Erythroblast (primary cell): ENCODE measurements at places on chromosomes 1 and 21.

- no peak for DNase-seq
Measured at GRCh38 chr1:76230842-76231281, 156.3 kb downstream of the ST6GALNAC3 start.

DNA sequence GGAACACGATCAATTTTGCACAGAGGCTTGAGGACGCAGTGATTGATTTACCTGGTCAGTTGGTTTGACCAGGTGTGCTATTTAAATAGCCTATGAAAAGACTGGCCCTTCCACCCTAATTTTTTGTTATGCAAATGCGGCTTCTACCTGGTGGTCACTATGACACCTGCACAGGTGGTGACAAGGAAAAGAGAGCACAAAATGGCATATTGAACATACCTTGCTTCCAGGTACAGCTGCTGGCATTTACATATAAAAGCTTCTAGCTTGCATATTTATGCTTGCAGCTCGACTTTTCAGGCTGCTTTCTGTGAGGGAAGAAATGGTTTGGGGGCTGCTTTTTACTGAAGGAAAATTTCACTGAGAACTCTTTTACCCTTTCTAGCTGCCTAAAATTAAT, 15.3 kb upstream of the FMO4 start:
- no peak for DNase-seq

- no peak for DNase-seq
Measured at GRCh38 chr1:221722254-221723017, 19.5 kb downstream of the DUSP10 start.

DNA sequence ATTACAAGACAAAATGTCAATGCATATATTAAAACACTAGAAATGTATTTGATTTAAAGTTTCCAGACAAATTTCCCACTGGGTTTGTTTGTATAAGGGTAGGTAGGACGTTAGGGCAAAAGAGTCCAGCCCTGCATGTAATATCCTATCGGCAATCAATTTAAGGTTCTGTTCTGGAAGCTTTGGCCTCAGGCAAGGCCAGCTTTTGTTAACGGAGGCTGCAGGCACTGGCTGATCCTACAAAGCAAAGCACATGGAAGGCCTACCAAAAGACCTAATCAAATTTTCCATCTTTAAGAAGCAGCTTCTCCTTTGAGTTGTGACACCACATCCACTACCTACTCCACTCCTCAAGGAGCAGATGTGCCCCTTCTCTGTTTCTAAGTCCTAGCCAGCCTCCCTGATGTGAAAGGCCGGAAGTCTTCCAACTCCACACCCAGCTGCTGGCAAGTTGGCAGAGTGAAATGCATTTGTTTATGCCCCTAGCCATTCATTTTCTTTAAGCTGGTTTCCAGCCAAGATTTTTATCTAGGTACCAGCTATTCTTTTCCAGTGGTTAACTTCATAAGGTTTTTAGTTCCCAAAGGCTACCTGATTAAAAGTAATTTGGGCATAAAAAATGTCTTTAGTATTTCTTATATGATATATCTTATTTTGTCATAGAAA, 452.6 kb downstream of the PTBP2 start:
- DNase-seq, result no peak

DNA sequence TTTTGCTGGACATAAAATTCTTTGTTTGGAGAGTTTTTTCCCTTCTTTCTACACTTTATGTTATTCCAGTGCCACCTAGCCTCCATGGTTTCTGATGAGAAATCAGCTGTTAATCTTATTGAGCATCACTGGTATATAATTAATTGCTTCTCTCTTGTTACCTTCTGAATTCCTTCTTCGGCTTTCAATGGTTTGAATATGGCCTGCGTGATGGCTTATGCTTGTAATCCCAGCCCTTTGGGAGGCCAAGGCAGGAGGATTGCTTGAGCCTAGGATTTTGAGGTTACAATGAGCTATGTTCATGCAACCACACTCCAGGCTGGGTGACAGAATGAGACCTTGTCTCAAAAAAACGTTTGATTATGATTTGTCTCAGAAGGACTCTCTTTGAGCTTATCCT, 13.0 kb upstream of the CNIH4 start:
- DNase-seq, result peak; percentile 34

DNA sequence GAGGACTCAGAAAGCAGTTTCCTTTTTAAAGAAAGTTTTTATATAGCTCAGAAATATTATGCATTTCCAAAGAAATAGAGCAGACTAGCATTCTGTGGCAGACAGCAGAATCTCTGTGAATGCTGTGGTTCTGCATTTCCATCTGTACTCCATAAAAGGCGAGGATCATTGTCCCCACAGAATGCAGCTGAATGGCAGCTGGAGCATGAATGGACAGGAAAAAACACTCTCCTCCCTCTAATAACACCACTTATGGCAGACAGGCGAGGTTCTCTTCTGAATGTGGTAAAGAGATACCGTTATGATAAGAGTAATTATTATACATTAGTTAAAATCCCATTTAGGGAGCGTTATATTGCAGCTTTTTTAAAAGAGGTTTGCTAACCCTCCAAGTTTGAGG, 81.4 kb upstream of the WLS start:
- DNase-seq, result no peak

DNA sequence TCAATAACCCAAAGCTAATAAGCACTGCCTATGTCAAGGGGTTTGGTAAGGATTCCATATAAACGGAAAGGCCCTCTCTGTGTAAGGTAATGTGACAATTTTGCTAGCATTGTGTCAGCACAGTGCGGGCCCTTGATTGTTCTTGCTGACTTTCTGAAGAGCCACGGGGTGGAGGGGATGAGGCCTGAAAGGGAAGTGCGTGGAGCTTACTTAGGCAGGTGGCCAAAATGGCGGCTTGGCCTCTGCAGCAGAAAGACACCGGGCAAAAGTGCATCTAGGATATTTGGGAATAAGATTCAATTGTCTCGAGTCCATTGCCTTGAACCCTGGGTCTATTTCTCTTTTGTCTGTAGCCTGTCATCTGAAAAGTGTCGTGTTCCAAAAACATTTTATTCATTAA, 114.3 kb downstream of the TGFB2 start:
- no peak for DNase-seq

- no peak for DNase-seq
Measured at GRCh38 chr21:44884097-44884496, 10.6 kb upstream of the PTTG1IP start.

DNA sequence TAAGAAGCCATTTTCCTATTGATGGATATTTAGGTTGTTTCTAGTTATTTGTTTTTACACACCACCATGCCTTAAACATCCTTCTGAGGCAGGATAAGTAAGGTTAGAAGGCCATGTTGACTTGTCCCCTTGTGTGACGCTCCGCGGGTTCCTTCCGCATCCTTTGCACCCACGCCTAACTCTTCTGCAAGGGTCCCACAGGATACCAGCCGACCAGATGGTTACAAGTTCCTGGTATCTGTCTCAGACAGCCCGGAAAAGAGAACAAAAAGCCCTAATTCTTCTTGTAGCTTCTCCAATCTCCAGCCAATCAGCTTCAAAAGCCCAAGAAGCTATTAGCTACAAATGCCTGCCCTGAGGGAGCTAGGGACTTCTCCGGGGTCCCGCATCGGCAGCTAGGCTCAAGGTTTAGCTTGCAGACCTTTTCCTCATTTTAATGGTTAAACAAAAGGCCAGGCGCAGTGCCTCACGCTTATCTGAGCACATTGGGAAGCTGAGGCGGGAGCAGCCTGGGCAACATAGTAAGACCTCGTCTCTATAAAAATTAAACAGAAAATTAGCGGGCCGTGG, 4.9 kb upstream of the OTUD3 start:
- DNase-seq, result no peak

- DNase-seq, result no peak
Measured at GRCh38 chr1:180639871-180640270, 8.0 kb downstream of the XPR1 start.

DNA sequence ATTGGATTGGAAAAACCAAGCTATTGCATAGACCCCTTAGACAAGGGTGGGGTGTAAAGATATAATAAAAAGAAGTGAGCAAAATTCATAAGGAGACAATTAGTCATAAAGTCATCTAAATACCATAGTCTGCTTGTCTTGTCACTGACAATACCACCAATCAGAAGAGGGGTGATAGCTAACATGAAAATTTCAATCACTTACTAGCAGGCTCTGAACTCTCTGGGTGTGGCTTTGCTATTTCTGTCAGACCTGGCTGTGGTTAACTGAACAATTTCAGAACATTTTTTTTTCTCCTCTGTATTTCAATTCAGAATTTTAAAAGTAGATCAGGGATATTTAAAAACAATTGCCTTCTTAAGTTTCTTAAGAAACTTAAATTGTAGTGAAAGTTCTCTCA, 158.5 kb upstream of the PRMT6 start:
- no peak for DNase-seq

- DNase-seq, result no peak
Measured at GRCh38 chr1:247270003-247270402, 14.1 kb downstream of the VN1R5 start.

GRCh38 chr1:201648907-201649721, 110.2 kb downstream of the NAV1 start:
- DNase-seq, result no peak

DNA sequence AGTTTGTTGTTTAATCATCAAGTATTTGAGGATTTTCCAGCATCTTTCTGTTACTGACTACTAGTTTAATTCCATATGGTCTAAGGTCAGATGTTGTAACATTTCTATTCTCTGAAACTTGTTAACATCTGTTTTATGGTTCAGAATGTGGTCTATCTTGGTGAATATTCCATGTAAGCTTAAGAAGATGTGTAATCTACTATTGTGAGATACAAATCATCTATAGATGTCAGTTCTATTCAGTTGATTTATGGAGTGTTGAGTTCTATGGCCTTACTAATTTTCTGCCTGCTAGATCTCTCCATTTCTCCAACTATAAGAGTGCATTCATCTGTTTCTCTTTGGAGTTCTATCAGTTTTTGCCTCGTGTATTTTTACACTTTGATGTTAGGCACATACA, 31.5 kb downstream of the WARS2 start:
- no peak for DNase-seq

GRCh38 chr1:2271841-2272655, 43.9 kb downstream of the SKI start:
- no peak for DNase-seq

- DNase-seq, result no peak
Measured at GRCh38 chr21:33991133-33991532, 75.5 kb upstream of the ATP5PO start.

GRCh38 chr1:67201891-67202290, 35.6 kb downstream of the IL23R start:
- DNase-seq, result no peak

DNA sequence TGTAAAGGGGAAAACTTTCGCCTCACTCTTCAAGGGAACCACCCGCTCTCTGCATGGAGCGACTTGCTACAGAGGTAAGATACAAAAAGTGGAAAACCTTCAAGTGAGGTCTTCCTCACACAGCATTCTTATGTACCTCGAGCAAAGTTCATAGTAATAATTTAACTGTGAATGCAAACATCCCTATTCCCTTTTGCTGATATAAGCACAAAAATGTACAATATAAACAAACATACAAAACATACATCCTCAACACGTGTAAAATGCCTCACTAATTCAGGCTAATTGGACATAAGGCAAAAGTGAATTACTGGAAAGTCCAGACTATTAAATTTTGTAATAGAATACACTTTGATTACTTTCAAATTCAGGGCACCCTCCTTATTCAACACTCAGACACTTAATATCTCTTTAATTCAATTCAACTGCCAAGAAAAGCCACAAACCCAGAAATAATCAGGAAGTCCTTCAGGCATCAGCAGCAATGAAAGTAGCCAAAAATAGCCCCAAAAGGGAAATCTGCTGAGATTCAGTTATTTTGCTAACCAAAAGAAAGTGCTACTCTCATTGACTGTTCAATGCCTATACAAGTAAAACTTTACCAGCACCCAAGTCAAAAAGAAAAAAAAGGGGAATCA, 15.2 kb upstream of the LMX1A start:
- no peak for DNase-seq

GRCh38 chr1:203402629-203403337, 51.9 kb upstream of the FMOD start:
- no peak for DNase-seq

DNA sequence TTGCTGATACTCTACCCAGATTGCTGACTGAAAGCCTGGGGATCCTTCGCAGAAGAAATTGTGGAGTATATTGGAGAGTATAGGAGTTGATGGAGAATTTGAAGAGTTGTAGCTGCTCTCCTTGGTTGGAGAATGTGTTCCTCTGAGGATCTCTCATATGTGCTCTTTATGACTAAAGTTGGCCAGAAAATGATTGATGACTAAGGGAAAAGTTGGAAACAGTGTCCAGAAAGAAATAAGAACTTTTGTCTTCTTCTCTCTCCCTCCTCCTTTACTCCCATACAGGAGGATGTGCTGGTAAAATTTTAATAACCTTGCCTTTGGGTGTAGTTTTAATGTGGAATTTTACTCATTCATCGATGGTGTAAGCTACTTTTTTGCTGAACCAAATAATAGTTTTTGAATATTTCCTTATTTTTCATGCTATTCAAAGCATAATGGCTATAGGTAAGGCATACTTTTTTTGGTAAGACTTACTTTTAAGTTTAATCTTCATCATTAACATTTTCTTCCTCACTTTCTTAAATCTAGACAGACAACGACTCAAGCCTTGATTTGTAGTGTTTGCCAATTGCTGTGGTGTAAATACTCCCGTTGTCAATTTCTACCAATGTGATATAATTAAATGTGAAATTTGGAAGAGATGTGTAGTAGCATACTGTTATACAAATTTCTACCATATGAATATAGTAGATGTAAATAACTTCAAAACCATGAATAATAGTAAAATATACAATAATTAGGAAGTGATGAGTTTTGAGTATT, 13.7 kb downstream of the C1orf141 start:
- DNase-seq, result no peak

DNA sequence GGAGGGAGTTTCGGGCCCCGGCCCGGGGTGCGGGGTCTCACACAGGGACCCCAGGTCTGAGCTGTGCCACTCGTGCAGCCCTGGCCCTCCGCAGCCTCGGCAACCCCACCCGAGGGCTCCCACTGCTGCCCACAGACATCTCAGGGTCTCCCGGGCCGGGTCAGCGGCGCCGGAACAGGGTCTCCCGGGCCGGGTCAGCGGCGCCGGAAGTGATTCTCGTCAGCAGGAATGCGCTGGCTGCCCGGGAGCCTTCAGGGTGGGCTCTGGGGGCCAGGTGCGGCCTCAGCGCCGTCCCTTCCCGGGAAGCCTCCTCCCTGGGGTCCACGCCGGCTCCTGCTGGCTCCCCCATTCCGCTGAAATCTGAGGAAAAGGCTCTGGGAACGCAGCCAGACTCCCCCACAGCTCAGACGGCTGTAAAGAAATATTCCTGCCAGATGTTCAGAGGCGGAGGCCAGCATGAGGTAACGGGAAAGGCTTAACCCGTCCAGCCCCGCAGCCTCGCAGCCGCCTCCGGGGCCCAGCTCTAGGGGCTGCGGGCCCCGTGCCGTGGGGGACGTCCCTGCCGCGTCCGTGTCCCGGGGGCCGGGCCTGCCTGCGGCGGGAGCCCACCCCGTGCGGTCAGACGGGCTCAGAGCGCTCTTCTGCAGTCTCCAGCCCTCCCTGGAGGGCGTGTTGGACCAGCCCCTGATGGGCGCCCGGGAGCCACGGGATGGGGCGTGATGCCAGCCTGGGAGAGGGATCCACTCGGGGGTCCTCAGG, 8.7 kb upstream of the COL6A1 start:
- DNase-seq, result no peak
